ENCODE measurements at places on chromosomes 7 and 10.
A peak's percentile ranks its signal among the peaks of the same experiment; 100 is the strongest.

DNA sequence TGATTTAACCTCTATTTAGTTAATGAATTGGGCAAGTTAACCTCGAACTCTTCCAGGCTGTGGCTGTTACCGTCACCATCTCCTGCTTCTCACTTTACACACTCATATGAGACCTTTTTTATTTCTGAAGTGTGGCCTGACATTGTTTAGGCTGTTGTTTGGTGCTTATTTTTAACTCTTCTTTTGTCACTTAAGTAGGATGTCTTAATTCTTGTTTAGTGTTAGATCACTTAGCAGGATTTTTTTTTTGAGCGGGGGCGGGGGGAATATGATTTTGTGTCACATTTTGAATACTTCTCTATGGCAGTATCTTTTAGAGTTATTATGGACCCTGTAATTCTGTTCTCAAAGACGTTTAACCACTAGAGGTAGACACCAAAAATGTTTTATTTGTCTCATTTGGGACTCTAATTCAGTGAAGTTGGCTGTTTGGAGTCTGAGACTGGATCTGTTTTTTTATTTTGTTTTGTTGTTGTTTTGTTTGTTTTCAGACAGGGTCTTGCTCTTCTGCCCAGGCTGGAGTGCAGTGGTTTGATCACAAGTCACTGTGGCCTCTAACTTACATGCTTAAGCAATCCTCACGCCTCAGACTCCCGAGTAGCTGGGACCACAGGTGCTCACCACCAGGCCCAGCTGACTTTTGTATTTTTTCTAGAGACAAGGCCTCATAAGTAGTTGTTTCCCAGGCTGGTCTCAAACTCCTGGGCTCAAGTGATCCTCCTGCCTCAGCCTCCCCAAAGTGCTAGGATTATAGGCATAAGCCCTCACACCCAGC, 73.5 kb downstream of the CUX1 start:
- no peak for DNase-seq

GRCh38 chr7:143126146-143126545, 5.7 kb upstream of the PIP start:
- no peak for DNase-seq

GRCh38 chr7:45917658-45918057, 3.4 kb downstream of the IGFBP3 start:
- DNase-seq = peak; percentile 40

DNA sequence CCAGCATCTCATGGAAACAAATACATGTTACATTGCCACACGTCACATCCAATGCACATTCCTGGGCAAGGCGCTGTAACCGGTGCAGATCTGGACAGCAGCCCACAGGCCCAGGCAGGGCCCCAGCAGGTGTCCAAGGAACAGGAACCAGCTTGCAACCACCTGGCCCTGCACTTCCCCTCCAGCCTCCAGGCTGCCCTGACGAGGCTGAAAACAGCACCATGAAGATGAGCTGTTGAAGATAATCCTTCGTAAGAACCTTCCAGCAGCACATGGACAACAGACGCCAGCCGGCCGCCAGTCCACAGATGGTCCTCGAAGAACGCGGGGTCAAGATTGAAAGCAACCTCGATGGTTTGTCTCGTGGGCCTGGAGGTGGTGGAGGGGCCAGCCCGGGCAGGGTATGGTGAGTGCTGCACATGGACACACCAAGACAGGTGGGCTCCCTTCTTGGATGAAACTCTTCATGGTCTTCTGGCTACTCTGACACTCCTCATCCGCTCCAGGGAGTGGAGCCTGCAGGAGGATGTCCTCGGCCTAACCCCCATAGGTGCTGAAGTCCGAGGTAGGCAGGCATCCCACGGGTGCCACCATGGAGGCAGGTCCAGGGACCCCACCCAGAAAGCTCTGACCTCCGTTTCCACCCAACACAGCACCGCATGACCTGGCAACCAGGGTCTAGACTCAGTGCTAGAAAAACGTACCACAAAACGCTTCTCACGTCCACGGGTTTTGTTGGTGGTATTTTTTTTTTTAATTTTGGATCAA, 22.9 kb downstream of the PDGFA start:
- DNase-seq = no peak

- DNase-seq = no peak
Observed at GRCh38 chr7:42207420-42207819, 29.6 kb downstream of the GLI3 start.

- no peak for DNase-seq
Observed at GRCh38 chr10:22308390-22308789, 7.8 kb upstream of the COMMD3 start.

DNA sequence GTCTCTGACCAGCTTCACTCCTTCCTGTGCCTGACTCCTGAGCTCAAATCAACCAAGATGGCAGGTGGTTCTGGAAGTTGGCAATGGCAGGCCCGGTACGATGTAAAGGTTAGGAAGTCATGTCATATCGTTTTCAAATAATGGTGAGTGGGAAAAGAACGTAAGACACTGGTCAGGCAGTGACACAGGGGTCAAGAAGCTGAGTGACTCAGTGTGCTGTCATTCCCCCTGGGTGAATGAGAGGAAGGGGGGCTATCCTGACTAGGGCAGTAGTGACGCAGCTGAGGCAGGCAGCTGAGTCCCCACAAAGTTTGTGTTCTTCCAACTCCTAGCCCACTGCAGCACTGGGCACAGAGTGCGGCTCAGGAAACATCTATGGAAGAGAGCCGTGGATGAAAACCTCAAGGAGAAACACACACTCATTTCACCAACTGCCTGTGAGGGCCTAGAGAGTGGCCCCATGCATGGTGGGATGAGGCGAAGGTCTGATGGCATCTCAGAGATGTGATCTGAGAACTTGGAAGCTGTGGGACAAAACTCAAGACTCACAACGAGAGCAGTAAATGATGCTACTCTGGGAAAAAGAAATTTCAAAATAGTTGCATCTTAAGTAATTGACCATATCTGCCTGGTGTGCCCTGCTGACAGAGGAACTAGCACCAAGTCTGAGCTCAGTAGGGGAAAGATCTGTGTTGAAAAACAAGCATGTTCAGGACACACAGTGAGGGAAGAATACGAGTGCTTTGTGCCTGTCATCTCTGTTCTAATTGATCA, 23.2 kb downstream of the CREB3L2 start:
- DNase-seq = peak; percentile 61

DNA sequence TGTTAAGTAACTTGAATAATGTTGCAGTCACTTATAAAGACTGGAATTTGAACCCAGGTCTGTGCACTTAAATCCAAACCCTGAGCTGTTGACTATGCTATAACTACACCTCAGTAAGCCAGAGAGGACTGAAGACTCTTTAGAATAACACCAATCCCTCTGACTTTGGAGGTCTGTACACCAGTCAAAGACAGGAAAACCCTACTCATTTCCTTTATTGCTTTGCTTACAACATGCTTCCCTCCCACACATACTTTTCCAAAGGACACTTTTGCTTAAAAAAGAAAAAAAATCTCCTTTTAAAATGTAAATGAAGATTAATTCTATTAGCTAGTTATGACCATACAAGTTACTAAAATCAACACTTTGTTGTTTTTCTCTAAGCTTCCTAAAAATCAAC, 184.7 kb upstream of the KCTD7 start:
- DNase-seq = no peak

GRCh38 chr7:115758025-115758424, 272.5 kb downstream of the TFEC start:
- no peak for DNase-seq

DNA sequence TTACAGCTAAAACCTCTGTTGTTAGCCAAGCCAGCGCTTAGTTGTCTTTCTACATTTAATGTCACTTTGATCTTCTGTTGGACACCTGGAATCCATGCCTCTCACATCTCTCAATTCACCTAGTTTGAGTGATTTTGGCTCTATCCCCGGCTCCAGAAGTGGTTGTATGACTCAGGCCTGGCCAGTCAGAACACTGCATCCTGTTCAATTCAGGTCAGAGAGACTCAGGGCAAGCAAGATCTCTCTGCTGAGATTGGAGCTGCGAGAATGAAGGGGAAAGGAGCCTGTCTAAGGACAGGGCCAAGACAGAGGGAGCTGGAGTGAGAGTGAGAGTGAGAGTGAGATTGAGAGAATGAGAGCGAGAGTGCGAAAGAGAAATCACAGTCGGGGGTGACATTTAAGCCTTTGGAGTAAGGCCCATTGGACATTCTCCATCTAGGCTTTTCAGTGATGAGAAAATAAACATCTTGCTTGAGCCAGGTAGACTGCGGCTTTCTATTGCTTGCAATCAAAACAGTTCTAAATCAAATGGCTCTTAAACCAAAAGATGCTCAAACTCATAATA, 83.3 kb upstream of the DYNC1I1 start:
- DNase-seq = no peak

DNA sequence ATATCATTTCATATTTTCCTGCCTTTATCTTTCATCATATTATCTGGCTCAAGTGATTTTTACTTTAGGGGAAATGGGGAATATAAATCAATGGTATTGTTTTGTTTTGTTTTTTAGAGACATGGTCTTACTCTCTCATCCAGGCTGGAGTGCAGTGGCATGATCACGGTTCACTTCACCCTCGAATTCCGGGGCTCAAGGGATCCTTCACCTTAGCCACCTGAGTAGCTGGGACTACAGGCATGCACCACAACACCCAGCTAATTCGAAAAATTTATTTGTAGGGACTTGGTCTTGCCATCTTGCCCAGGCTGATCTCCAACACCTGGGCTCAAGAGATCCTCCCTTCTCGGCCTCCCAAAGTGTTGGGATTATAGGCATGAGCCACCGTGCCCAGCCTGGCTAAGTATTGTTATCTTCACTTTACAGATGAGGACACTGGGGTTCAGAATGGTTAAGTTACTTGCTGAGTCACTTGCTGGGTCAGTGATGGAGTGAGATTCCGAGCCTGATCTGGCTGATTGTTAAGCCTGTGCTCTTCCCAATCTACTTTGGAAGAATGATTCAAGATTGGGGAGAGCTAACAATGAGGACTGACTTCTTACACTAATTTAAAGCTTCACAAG, 3.7 kb upstream of the SLC16A9 start:
- no peak for DNase-seq

GRCh38 chr10:92829042-92829785, 19.1 kb upstream of the EXOC6 start:
- no peak for DNase-seq

- peak; percentile 46 for DNase-seq
Observed at GRCh38 chr10:5089865-5090264, 4.3 kb upstream of the AKR1C3 start.
